ENCODE measurements at places on chromosomes 2 and 18. TPM values are rescaled to one million over a fixed set of nuclear protein-coding genes. Genes with fewer than 3 reads are reported as not detected.

Gene CCDC74A
- 1.1 TPM for total RNA-seq

Gene ATP8B1
- 248 TPM for total RNA-seq

Gene DSG4
- 0.12 TPM for total RNA-seq

Gene LIMS2
- total RNA-seq: 9.2 TPM

Gene GPAT2
- 3.0 TPM for total RNA-seq

Gene UCN
- 0.52 TPM for total RNA-seq

Gene OXER1
- 4.1 TPM for total RNA-seq

Gene BMP10
- total RNA-seq: not detected

Gene MAL
- total RNA-seq: 4.2 TPM

Gene GREB1L
- not detected for total RNA-seq

Gene ETAA1
- 5.8 TPM for total RNA-seq

Gene PASK
- 14.8 TPM for total RNA-seq

Gene SP140L
- 23.4 TPM for total RNA-seq

Gene USP37
- 14.6 TPM for total RNA-seq

Gene UGT1A1
- 13.6 TPM for total RNA-seq

Gene PCARE
- total RNA-seq: not detected

Gene TANC1
- total RNA-seq: 30.5 TPM

Gene FIGN
- 0.79 TPM for total RNA-seq

Gene ALS2
- total RNA-seq: 10.0 TPM
